ENCODE measurements at places on chromosomes 13 and 19.

GRCh38 chr13:31538067-31539042, 201.0 kb upstream of the RXFP2 start:
- no peak for DNase-seq

GRCh38 chr13:51058461-51059167, 52.5 kb downstream of the C13orf42 start:
- DNase-seq, result no peak

GRCh38 chr13:39874331-39875053, 219.0 kb downstream of the COG6 start:
- no peak for DNase-seq

GRCh38 chr19:45766869-45767346, 2.1 kb downstream of the SIX5 start:
- DNase-seq, result no peak

GRCh38 chr19:18157465-18158063, 4.6 kb downstream of the PIK3R2 start:
- DNase-seq, result no peak

DNA sequence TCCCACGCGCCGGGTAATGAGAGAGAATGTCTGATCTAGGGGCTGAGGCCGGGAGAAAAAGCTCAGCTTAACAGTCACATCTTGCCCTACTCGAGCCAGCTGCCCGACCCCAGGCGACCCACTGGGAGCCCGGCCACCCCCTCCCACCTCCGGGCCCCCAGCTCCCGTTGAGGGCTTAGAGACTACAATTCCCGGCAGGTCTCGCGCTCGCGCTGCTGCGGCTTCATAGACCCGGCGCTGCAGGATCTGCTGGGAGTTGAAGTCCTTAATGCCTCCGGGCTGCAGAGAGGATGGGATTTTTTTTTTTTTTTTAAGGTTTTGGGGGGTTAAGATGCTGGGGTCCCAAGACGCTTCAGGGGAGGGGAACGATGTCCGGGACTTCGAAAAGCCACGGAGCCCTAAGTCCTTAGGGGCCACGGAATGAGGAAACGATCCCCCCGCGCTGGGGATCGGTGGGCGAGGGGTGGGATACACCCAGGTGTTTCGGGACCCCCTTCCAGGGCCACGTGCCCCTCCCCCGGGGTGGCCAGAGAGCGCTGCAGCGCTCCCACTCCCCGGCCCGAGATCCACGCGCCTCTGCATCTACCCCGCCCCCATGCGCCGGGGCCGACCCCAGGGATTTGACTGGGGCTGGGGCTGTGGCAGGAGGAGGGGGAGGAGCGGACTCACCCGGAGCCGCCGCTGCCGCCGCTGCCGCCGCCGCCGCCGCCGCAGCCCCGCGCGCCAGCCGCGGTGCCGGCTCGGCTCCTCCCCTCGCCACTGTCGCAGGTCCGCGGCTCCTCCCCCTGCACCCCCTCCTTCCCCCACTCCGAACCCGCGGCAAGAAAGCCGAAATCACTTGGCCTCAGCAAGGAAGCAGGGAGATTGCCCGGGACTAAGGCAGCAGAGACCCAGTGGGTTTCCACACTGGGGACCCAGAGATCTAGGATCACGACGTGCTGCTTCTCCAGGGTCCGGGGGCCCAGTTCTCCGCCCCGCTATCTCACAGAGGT, at the start of gene SYT3:
SYT3 (minus strand) TSS at position 761 of the 992 bp plus-strand sequence. CDS start 2,470 bp downstream, outside the sequence.
- peak; percentile 15 for DNase-seq

DNA sequence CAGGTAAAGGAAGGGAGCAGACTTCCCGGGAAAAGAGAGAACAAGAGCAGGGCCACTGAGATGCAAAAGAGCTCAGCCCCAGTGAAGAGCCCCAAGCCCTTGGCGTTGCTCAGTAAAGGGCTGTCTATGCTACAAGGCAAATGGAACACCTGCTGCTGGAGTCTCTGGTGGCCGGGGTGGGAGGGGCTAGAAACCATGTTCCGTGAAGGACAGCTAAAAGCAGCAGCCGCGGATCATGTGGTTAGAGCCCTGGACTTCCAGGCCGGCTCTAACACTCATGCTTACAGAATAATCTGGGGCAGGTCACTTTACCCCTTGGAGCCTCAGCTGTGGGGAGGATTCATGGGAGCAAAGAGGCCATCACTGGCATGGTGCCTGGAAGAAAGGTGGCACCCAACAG, 17.8 kb downstream of the POU2F2 start:
- no peak for DNase-seq

GRCh38 chr13:84491952-84492351, 609.7 kb upstream of the SLITRK1 start:
- DNase-seq, result no peak

DNA sequence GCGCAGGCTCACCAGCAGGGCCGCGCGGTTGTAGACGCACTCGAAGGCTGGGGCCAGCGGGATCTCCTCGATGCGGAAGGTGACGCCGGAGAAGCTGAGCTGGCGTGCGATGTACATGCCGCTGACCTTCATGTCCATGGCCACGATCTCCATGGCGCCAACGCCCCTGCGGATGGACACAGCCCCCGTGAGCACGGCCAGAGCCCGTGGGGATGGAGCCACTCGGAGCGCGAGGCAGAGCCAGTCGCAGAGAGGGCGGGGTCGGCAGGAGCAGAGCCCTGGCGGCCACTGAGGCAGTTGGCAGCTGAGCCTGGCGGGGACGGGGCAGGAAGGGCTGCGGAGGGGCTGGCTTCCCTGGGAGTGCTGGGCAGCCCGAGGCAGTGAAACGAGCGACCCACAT, 15.2 kb downstream of the GPX4 start:
- no peak for DNase-seq

DNA sequence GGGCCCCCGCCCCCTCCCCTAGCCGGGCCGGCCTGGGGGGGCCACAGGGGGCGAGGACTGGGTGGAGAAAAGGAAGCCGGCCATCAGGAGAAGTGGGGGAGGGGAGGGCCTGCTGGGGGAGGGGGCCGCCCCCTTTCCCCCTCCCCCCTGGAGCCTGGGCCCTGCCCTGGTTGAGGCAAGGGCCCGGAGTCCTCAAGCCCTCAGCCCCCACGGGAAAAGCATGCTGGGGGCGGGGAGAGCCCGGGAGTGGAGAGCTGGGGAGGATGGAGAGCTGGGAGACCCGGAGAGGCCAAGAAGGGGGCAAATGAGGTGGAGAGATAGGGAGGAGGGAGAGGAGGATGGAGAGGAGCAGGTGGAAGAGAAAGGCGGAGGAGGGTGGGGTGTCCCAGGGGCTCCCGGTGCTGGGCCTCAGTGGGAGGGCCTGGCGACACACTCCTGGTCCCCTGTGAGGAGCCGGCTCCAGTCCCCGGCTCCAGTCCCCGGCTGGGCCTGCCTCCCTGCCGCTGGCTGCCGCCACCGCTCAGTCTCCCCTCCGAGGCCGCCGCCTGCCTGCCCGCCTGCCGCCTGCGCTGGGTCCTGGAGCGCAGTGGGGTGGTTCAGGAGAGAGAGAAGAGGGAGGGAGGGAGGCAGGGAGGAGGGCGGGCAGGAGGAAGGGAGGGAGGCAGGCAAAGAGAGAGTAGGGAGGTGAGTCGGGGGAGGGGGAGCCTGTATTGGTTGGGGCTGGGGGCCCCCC, at the start of gene GRIK5:
GRIK5 (minus strand) TSS at position 588 of the 733 bp plus-strand sequence. CDS start 4,436 bp downstream, outside the sequence.
- no peak for DNase-seq

DNA sequence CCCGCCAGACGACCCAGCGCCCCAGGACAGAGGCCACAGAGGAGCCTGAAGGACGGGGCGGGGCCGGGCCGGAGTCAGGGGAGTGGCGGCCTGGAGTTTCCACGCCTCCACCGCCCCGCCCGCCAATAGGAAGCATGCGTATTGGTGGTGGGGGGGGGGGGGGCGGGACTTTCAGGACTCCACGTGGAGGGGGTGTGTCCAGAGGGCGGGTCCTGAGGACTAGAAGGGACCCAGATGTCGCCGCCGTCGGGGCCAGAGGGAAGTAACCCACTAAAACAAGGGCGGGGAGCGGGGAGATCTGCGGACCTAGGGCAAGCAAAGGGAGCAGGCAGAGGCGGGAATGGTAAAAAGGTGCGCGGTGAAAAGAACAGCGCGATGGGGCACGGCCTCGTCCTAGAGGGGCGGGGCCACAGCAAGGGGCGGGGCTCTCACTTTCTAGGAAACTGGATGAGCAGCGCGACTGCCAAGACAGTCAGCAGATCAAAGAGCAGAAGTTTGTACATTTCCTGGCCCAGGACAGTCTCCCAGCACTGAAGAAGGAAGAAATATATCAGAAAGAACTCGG, 2.8 kb upstream of the LENG1 start:
- peak; percentile 54 for DNase-seq

- DNase-seq, result peak; percentile 86
These were observed 14.1 kb upstream of the AKAP8L start for GRCh38 chr19:15432629-15433518.

GRCh38 chr13:109655611-109656010, 130.8 kb downstream of the IRS2 start:
- no peak for DNase-seq

GRCh38 chr19:18650468-18651041, 13.7 kb downstream of the KLHL26 start:
- no peak for DNase-seq

GRCh38 chr13:27427641-27428040, 3.2 kb downstream of the GTF3A start:
- no peak for DNase-seq

DNA sequence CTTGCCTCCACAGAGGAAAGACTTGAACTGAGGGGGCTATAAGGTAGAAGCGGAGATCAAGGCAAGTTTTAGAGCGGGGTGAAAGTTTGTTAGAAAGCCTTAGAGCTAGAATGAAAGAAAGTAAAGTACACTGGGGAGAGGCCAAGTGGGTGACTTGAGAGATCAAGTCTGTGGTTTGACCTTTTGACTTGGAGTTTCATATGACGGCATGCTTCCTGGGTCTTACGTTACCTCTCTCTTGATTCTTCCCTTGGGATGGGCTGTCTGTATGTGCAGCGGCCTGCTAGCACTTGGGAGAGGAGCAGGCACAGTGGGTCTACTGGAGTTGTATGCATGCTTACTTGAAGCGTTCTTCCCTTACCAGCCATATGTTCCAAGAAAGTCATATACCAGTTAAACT, 1768.5 kb downstream of the PCDH9 start:
- no peak for DNase-seq

- no peak for DNase-seq
These were observed 36.3 kb upstream of the ABCC4 start for GRCh38 chr13:95337597-95337996.

- no peak for DNase-seq
These were observed 630.2 kb upstream of the PCDH9 start for GRCh38 chr13:67860315-67860714.

DNA sequence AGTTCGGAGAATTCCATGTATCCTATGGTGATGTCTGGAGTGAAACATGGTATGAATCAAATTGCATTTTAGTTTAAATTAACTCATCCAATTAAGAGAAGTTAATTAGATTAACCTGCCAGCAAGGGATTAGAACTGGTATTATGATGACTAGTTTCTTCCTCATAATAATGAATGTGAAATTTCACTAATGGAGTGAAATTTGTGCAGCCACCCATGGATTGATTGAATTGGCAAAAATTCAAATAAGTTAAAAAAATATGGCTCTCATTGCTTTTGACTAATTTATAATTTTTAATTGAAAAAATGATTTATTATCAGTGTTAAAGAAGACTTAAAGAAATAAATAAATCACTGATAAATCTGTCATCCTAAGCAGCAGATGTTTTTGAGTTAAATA, 232.0 kb downstream of the KCNRG start:
- no peak for DNase-seq

DNA sequence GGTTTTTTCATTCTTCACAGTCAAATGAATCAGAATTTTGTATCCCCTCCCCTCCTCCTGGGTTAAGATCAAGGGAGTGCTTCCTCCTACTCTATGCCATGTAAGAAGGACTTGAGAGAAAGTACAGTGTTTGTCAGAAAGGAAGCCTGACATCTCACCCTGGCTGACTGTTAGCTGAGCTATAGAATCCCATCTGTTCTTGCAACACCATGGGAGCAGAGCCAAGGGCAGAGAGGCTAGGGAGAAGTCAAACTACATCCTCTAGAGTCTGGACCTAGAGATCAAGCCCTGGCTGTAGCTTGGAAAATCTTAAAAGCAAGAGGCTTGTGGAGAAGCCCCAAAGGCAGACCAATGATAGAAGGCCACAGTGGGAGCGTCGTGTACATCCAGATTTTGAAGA, 145.9 kb downstream of the OLFM4 start:
- DNase-seq, result no peak

- no peak for DNase-seq
These were observed 22.6 kb downstream of the SMIM24 start for GRCh38 chr19:3457528-3458228.

GRCh38 chr13:42219876-42220275, 52.1 kb upstream of the AKAP11 start:
- no peak for DNase-seq
